ENCODE measurements at places on chromosomes 4 and X.

GRCh38 chr4:119104644-119105273 lies 30.9 kb upstream of the MYOZ2 start:
- DNase-seq: no peak

- no peak for DNase-seq
These were observed 39.7 kb downstream of the TRIM61 start for GRCh38 chr4:164937576-164938270.

- DNase-seq: no peak
These were observed 128.5 kb upstream of the TSPAN5 start for GRCh38 chr4:98786866-98787265.

- no peak for DNase-seq
These were observed 625.6 kb downstream of the BCOR start for GRCh38 chrX:39472161-39472560.

DNA sequence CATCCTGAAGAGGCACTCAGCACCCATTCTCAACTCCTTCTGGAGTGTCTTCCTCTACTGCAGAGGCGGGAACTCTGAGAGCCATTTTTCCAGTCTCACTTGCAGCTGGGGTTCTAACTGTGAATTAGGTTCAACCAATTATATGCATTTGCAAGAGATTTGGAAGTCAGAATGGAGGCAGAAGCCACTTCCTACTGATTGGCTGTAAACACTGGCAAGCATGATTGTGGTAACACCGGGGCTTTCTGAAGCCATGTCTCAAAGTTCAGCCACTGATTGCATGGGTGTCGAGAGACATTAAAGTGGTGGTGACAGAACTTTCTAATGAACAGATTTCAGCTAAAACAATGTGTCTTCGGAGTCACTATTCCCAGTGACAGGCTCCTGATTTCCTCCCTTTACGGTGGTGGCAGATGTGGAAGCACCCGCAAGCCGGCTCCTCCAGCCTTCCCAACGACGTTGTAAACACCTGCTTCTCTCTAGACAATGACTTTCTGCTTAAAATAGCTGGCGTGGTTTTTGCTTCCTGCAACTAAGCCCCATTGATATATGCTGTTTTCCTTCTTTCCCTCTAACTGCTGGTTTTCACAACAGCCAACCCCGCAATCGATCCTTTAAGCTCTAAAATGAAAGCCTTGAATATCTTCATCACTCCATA lies 92.0 kb downstream of the IRF2 start:
- DNase-seq: no peak

DNA sequence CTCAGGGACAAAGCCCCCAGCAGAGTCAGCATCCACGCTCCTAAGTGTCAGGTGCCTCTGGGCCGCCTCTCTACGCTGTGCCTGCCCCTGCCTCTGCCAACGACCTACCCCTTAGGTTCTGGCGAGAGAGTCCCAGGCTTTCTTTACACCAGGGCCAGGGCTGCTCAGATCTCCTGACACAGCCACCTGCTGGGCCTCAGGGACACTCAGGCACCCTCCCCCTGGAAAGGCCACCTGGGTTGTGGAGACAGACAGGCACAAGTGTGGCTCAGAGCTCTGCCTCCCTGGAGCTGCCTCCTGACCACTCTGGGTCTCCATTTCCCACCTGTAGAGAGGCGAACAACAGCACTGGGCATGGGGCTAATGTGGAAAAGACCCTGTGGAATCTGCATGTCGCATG lies 90.0 kb upstream of the ADRA2C start:
- DNase-seq: no peak

DNA sequence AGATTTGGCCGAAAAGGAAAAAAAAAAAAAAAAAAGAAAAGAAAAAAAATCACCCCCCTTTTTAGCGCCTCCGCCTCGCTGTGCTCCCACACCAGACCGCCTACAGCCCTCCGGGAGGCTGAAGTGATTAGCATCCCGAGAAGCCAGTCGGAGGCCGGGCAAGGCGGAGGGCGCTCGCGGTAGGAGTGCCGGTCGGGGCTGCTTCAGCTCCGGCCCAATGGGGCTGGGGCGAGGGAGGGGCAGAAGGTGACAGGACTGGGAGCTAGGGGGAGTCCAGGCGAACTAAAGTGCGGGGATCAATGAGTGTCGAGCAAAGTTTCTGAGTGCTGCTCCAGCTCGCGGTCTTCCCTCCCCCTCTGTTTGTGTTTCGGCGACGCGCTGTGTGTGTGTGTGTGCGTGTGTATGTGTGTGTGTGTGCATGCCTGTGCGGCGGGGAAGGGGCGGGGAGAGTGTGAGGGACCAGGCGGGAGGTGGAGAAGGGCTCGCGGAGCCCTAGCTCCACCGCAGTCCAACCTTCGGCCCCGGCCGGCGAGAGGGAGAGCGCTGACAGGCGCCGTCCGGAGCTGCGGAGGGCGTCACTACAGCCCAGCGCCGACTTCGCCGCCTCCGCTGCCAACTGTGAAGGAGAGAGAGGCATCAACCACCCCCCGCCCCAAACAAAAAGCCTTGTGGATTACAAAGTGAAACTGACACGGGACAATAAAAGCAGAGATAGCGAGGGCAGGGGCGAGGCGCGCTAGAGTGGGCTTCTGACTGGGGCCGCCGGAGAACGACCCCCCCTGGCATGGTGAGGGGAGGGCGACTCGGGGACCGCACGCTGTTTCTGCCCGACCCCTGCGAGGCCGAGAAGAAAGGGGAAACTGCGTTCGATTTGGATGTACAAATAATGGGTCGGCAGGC lies at the start of gene FAT4:
FAT4 (plus strand) TSS at position 280 of the 900 bp plus-strand sequence. CDS start 1,457 bp downstream, outside the sequence.
- DNase-seq: peak; percentile 83

GRCh38 chr4:69831646-69832325 lies 28.2 kb downstream of the SULT1E1 start:
- no peak for DNase-seq

DNA sequence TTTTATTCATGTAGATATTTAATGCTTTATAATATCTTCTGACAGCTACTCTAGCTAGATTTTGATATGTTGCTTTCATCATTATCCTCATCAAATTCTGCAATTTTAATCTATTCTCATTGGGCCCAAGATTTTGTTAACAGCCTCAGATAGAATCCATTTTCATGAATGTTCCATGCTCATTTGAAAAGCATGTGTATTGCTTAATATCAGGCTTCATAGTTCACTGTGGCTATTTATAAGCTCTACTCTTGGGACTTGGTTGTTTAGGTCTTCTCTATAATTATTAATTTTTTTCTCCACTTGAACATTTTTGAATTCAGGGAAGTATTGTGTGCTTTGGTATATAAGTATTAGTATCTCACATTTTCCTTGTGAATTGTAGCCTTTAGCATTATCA lies 41.8 kb downstream of the RAB40A start:
- no peak for DNase-seq

GRCh38 chrX:103197721-103198306 lies 17.1 kb upstream of the BEX4 start:
- DNase-seq: peak; percentile 72

DNA sequence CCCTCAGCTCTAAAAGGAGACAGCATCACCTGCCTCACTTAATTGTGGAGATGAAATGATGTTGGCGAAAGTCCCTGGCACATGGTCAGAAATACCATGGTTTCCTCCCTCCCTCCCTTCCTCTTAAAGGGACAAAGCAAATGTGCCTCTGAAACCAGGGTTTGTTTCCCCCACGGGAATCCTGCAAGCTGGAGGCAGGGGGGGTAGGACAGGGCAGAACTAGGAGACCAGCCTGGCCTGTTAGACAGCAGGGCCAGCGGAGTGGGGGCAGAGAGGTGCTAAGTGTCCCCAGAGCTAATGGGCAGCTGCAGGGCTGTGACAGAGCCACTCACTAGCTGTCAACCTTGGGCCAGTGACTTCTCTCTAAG lies 5.7 kb downstream of the RTL5 start:
- DNase-seq: no peak

DNA sequence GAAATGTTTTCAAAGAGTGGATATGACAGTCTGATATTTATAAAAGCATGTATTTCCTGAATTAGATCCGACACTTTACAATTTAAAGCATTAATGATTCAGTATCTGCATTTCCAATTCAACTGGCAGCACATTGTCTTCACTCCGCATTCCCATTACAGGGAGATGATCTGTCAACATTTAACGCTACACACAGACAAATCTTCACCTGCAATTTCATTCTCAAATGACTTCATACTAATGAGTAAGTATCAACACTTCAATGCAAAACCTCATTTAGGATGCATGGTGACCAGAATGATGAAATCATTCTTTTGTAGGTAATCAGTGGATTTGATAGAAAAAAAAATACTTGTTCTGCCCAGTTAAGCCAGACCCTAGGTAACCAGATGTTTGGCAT lies 749.6 kb downstream of the CENPC start:
- no peak for DNase-seq

GRCh38 chrX:54708404-54708803 lies 89.7 kb downstream of the ITIH6 start:
- no peak for DNase-seq

GRCh38 chr4:41752081-41752836 lies 3.7 kb upstream of the PHOX2B start:
- no peak for DNase-seq

- DNase-seq: peak; percentile 13
These were observed 351.9 kb upstream of the FTHL17 start for GRCh38 chrX:31423609-31424189.

- DNase-seq: peak; percentile 47
These were observed 7.9 kb downstream of the BDH2 start for GRCh38 chr4:103091601-103092223.

GRCh38 chr4:137627739-137628460 lies 95.6 kb upstream of the PCDH18 start:
- no peak for DNase-seq

DNA sequence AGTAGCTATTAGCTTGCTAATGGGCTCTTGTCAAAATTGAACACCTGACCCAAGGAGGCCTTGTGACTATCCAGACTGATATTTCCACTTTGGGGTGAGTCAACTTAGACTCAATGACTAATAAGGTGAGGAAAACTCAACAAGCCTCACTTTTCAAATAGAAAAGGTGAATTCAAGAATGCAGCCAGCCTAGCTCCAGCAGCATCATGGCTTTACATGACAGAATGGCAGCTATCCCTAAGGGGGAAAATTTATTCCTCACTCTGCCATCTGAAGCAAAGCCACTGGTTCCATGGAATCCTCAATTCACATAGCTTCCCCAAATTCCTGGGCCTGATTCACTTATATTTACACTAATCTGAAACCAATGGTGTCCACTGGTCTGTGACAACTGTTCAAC lies 29.1 kb upstream of the RAB9B start:
- no peak for DNase-seq

DNA sequence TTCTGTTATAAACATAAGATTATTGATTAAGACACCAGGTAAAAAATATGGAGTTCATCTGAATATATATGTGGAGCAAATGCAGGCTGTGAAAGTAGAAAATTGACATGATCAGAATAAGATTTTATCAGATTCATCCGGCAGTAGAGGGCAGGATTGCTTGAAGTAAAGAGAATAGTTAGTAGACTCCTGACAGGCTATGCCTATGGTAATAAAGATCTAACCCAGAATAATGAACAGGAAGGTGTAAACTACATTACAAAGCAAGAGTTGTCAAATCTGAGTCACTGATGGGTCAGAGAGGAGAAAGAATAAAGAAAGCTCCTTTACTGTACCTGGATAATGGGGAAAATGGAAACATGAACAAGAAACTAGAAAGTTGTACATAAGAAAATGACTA lies 20.8 kb upstream of the TMEM184C start:
- DNase-seq: no peak

DNA sequence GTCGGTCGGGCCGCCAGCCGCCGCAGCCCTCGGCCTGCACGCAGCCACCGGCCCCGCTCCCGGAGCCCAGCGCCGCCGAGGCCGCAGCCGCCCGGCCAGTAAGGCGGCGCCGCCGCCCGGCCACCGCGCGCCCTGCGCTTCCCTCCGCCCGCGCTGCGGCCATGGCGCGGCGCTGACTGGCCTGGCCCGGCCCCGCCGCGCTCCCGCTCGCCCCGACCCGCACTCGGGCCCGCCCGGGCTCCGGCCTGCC lies 213 bp downstream of the NFKB1 start:
- DNase-seq: no peak

DNA sequence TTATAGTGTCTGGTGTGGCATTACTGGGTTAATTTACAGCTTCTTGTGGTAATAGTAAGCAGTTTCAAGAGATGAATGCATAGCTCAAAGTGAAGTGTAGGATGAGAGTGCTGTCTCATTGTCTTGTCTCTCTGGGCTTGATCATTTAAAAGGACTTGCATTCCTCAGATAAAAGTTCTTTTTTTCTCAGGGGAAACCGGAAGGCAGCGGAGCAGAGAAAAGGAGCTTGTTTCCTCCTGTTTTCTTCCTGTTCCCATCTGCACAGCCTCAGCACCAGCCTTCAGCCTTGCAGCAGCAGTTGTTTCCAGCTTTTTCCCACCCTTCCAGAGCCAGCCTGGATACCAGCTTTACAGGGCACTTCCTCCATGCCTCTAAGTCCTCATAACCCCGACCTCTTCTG lies 61.4 kb upstream of the LGI2 start:
- no peak for DNase-seq

DNA sequence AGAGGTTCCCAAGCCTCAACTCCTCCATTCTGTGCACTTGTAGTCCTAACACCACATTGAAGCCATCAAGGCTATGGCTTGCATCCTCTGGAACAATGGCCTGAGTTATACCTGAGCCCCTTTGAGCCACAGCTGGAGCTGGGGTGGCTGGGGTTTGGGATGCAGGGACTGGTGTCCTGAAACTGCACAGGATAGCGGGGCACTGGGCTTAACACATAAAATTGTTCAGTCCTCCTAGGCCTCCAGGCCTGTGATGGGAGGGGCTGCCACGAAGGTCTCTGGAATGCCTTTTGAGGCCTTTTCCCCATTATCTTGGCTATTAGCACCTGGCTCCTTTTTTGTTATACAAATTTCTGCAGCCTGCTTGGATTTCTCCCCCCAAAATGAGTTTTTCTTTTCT lies 35.5 kb downstream of the CFAP299 start:
- no peak for DNase-seq

- no peak for DNase-seq
These were observed 68.0 kb downstream of the OPHN1 start for GRCh38 chrX:68365341-68365740.

GRCh38 chr4:36313301-36313700 lies 31.9 kb downstream of the DTHD1 start:
- DNase-seq: no peak

- DNase-seq: no peak
These were observed 499.5 kb downstream of the SPOCK3 start for GRCh38 chr4:166734797-166735196.

DNA sequence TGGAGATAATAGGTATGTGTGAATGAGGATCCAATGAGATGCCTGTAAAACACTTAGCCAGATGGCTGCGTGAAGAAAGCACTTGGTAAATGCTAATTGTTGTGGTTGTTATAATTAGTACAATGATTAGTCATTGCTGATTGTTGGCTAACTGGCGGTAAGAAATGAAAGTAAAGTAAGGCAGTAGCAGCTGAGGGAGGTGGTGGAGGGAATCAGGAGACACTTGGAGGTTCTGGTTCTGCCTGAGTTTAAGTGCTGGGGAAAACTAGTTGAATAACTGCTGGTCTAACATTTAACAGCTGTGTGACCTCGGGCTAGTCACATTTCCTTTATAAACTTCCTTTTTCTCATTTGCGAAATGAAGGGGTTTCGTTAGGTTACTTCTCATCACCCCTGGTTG lies 30.9 kb downstream of the CD38 start:
- no peak for DNase-seq

GRCh38 chrX:155235891-155236290 lies 19.6 kb downstream of the VBP1 start:
- no peak for DNase-seq

Data from HS-5 (cell line).